Natural killer cell (primary cell): ENCODE measurements at places on chromosomes 7 and 10. TPM values are rescaled to one million over a fixed set of nuclear protein-coding genes. Genes with fewer than 3 reads are reported as not detected.

GRCh38 chr7:128135159-128135514, 103.9 kb upstream of the LRRC4 start:
- peak; percentile 11 for DNase-seq

DNA sequence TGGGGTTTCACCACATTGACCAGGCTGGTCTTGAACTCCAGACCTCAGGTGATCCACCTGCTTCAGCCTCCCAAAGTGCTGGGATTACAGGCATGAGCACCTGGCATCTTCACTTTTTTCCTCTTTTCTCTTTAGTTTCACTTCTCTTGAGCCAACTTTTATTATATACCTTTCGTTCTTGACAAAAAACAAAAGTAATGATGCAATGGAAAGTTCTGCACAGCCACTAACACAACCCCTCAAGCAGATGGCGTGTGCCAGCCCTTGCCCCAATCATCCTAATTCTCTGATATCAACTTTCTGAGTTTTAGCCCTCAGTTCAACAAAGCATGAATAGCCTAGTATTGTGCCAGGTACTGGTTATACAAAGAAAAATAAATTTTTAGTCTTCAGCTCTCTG, 223.6 kb downstream of the CHCHD3 start:
- DNase-seq, result no peak

GRCh38 chr10:128008521-128009250, 101.8 kb downstream of the PTPRE start:
- DNase-seq, result no peak

DNA sequence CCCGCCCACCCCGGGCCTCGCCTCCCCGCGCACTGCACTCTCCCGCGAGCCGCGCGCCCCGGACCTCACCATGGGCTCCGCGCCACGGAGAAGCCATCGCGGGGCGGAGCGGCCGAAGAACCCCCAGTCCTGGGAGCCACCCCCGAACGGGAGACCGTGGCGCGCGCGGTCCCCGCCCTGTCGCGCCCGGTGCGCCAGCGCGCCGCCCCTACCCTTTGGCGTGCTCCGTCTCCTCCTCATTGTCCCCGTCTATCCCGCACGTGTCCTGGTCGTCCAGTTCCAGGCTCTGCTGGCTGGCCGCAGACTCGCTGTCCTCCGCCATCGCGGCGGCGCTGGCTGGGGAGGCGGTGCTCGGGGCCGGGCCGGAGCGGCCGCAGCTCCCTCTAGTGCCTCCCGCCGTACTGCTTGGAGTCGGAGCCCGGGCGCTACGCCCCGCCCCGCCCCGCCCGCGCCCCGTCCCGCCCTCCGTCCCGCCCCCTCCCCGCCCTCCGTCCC, at the start of gene NMT2:
Gene NMT2 (minus strand): TSS at position 403 of the 495 bp plus-strand sequence. CDS start 81 bp downstream, at position 322.
- peak; percentile 78 for DNase-seq

GRCh38 chr7:30117896-30118295, 16.9 kb upstream of the MTURN start:
- DNase-seq, result no peak

- no peak for DNase-seq
Observed at GRCh38 chr10:21213381-21213780, 312.1 kb downstream of the SKIDA1 start.

- DNase-seq, result no peak
Observed at GRCh38 chr7:158765020-158765419, 60.4 kb upstream of the NCAPG2 start.

DNA sequence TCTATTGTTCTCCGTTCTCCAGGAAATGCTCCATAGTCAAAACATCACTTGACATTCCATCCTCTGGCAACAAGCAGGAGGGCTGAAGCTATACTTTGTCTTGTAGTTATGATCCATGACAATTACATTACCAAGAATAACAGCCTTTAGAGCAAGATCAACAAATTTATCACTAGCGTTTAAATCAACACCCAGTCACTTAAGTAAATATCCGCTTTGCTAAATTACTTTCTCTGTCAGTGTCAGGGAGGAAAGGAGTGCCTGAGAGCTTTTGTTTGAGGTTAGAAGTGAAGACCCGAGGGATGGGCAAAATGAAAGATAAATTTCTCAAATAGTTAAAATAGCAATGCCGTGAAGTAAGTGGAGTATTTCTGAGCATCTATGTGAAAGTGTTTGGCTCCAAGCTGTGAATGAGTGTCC, 236.1 kb upstream of the BMPER start:
- DNase-seq, result no peak

GRCh38 chr10:80168162-80168511, 35.6 kb downstream of the PLAC9 start:
- no peak for DNase-seq

DNA sequence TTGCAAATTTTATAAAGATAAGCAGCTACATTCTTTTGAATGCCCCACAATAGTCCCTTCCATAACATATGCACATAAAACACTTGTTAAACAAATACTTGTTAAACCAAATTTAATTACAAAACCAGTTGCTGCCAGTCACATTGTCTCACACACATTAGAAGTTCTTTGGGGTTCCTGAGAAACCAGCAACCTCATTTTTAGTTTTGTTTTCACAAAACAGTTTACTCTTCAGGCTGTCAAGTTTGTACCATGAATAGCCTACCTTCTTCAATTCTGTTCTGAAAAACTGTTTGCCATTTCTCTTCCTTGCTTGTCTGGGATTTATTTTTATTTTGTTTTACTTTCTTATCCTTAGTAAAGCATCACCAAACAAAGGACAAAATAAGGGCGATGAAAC, 176.5 kb upstream of the PHF14 start:
- no peak for DNase-seq

- no peak for DNase-seq
Observed at GRCh38 chr10:114556236-114557122, 101.6 kb downstream of the ABLIM1 start.

- DNase-seq, result no peak
Observed at GRCh38 chr7:70886547-70886946, 245.4 kb upstream of the GALNT17 start.

GRCh38 chr7:92359801-92360200, 87.5 kb upstream of the GATAD1 start:
- no peak for DNase-seq

DNA sequence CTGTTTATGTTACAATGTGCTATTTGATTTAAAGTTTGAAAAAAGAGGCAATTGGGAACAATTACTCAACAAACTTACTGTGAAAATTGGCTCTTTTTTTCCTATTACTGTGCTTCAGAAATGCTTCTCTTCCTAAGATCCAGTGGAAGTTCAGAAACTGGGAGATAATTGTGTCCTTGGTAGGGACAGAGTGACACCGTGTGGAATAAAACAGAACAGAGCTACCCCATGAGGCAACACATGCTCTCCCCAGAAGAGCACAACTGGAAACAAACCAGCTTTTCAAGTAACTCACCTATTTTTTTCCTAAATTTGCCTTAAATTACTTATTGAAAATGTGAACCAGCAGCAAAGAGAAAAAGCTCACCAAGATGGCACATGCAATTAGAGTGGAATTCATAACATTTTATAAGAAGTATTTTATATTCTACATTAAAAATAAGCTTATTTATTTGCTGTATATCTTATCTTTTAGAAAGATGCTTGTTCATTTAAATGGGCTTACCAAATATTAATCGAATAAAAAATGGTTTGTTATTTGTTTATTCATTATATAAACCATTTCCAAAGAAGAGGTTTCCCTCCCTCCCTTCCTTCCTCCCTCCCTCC, 346.1 kb upstream of the ANKRD30A start:
- no peak for DNase-seq

DNA sequence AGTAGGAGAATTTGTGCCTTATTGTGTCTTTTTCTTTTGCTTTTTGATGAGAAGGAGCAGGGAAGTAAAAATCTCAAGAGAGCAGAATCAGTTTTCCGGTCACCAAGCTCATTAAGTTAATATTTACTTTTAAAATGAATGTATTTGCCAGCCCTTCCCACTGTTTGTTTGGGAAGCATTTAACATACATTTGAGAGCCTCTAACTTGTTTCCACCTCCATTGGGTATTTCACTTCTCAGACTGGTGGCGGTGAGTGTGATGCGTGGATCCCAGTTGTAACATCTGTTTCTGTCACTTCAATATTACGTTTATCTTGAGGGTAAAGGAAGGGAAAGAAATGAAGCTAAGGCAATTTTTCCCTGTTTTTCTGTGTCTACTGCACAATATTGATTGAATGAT, 22.8 kb downstream of the CDK14 start:
- no peak for DNase-seq

DNA sequence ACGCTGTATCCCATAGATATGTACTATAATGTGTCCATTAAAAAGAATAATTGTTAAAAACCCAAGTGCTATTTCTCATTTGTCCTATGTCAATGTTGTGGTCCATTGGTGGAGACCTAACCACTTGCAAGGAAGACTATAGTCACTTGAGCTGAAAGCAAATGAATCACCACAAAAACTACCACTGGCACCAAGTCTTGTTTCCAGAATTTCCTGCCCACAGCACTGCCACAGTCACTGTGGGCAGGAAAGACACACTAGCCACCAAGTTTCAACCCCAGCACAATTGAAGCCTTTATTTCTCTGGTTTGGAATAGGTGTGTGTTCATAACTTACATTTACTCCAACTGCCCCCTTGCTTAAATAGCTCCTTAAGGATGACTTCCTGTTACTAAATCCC, 12.4 kb downstream of the DIP2C start:
- DNase-seq, result no peak

DNA sequence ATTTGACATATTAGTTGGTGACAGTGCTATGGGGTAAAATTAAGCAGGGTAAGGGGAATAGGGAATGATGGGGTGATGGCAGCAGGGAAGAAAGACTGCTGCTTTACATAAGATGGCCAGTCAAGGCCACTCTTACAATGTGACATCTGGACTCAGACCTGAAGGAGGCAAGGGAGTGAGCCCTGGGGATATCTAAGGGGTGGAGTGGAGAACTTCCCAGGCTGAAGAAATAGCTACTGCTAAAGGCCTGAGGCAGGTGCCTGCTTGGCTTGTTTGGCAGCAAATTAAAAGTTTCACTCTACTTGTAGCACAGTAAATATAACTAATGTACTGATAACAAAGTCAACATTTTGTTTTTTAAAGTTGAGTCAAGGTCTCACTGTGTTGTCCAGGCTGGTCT, 93.5 kb downstream of the IDE start:
- no peak for DNase-seq

GRCh38 chr7:102024005-102024768, 206.8 kb downstream of the CUX1 start:
- no peak for DNase-seq

DNA sequence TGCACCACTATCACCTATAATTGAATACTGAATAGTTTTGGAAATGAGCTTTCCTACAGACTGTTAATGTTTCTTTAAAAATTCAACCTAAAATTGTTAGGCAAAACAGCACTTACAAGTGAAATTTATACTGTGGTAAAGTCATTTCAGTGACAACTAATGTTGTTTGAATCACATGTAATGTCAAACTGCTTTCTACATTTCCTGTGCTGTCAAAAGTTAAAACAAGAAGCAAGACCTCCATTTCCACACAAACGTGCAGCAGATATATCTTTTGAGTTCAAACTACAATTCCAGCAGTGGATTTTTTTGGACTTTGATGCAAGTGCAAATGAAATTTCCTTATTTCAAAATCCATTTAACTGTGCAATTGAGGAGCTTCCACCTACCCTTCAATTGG, 199.8 kb downstream of the RNLS start:
- DNase-seq, result no peak

DNA sequence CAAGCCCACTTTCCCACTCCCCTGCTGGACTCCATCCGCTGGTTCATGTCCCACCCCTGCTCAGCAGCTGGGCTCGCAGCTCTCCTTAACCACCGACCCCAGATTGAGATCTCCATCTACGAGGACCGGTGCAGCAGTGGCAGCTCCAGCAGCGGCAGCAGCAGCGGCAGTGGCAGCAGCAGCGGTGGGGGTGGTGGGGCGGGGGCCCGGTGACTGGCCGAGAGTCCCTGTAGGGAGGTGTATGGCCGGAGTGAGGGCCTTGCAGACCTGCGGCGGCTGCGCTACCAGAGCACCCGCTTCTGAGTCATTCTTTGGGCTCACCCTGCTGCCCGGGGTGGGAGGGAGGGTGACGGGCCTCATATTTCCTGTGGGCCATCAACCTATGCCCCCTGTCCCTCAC, 15.8 kb downstream of the GOLGA7B start:
- no peak for DNase-seq

DNA sequence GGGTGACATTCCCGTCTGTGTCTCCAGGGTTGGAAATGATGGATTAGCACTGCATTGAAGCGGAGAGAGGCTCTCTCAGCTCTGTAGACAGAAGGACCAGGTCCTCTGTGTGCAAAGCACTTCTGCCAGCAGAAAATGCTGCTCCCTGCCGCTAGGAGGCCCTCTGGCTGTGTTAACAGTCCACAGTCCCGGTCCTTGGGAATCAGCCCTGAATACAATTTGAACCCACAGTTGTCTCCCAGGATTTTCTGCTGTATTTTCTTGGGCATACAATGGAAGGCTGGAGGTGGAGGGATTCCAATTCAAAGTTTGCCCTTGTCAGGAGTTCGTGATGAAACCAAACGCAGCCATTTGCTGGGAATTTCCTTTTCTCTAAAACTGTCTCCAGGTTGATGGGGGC, 205.2 kb downstream of the GLRX3 start:
- DNase-seq, result no peak

GRCh38 chr10:80202934-80203834, 2.2 kb downstream of the ANXA11 start:
- peak; percentile 41 for DNase-seq

- DNase-seq, result no peak
Observed at GRCh38 chr10:90977855-90978486, 57.1 kb upstream of the ANKRD1 start.

- DNase-seq, result no peak
Observed at GRCh38 chr10:98168766-98169165, 34.3 kb downstream of the R3HCC1L start.

GRCh38 chr10:127525686-127526085, 23.4 kb upstream of the NPS start:
- no peak for DNase-seq

Gene ANKRD2
- not detected for total RNA-seq

Gene STAG3
- 5.6 TPM for total RNA-seq

Gene CACNB2
- total RNA-seq, result not detected

Gene CH25H
- total RNA-seq, result not detected

Gene OR2A12
- total RNA-seq, result not detected

Gene HYCC1
- 44.8 TPM for total RNA-seq

Gene ZNF467
- total RNA-seq, result 3.7 TPM

Gene SFTPA2
- total RNA-seq, result not detected

Gene GIMAP1
- total RNA-seq, result 23.9 TPM

Gene FAM20C
- total RNA-seq, result 1.2 TPM

Gene FBXO24
- total RNA-seq, result 0.94 TPM

Gene TACC2
- not detected for total RNA-seq

Gene CPN1
- total RNA-seq, result not detected

Gene HOXA5
- total RNA-seq, result 0.52 TPM
